AG09319 (cell line): ENCODE measurements at places on chromosomes 4 and X.

- no peak for DNase-seq
Observed at GRCh38 chr4:147780137-147780777, 48.4 kb downstream of the ARHGAP10 start.

GRCh38 chrX:84909151-84909550, 94.5 kb upstream of the APOOL start:
- no peak for DNase-seq

DNA sequence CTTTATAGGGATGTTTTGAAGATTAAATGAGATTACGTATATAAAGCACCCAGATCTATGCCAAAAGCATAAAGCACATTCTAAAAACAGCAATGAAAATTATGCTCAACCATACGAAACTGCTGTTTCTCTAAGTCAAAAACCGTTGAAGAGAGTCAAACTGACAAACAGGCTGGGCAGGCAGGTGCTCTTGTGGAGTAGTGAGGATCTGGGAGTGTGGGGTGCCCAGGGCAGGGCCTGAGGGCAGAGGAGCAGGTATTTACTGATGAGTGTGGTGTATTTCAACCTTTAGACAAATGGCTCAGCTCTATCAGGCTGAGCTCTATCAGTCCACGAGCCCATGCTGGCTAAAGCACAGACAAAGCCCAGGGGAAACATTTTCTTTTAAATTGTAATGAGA, 40.4 kb downstream of the RELL1 start:
- no peak for DNase-seq

DNA sequence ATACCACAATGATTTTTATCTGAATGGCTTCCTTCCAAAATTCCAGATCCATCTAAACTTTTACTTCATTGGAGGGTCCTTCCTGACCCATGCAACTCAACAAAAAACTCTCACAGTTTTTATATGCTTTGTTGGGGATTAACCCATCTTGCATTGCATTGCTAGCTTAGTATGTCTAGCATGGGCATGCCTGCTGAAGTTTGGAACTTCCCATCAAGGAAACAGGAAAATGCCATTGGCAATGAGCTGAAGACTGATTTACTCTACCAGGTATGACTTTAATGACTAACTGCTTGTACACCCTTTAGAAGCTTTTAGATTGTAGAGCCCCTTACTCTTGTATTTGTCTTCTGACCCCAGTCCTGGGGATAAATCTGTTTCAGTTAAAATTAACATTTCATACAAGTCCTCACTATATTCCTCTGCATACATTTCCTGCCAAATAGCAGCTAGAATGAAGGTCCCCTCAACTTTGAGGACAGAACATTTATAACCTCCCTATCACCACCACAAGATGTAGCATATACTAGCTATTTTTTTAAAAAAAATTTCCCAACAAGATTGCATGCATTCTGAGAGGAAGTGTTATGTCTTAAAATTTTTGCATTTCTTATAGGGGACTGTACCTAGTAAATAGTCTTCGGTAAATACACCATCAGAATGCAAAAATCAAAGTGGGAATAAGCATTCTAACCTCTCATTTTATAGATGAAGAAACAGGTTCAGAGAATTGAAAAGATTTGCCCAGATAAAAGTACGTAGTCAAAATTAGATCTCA, 52.5 kb upstream of the ATXN3L start:
- DNase-seq = no peak

DNA sequence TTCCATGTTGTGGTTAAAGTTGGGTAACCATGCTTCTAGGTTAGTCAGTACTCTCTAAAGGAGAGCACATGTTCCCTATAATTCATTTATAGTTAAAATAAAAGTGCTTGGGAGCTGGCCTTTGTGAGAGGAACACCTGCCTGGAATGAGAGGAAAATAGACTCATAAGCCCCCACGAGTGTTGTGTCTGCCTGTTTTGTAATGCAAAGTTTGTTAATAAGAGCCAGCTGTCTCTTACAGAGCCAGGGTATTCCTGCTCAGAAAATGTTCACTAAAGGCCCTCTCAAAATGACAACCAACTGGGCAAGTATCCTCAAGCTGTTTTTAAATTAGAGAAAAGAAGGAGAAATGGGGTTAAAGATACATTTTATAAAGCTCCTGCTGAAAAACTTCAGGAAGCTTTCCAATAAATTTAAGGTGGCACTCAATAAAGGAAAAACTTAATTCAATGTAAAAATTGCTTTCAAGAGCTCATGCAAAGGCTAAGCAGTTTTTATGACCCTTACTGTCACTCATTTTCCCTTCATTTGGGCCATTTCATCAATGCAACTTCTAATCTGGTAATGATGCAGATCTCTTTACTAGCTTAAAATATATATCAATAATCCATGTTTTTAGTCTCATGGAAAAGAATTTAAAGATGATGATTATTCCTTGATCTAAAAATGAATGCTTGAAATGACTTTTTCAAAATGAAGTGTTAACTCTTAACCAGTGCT, 793.6 kb downstream of the STPG2 start:
- no peak for DNase-seq

- no peak for DNase-seq
Observed at GRCh38 chr4:167079762-167080161, 154.5 kb downstream of the SPOCK3 start.

DNA sequence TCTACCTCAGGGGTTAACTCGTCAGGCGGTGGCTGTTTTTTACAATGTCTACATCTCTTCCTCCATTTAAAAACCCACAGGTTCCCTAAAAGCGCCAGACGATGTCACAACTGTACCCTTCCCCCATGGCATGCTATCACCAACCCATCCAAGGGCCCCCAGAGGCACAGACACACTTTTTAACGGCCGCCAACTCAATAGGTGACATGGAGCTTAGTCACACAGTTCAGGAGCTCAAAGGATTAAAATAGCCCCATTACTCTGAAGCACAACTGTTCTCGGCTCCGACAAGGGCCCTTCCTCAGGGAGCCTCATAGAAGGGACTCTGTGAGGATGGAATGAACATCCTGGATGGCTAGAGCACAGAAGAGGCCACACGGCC, 12.4 kb downstream of the SH3KBP1 start:
- no peak for DNase-seq

GRCh38 chrX:78931814-78932213, 13.4 kb upstream of the P2RY10 start:
- DNase-seq = no peak

DNA sequence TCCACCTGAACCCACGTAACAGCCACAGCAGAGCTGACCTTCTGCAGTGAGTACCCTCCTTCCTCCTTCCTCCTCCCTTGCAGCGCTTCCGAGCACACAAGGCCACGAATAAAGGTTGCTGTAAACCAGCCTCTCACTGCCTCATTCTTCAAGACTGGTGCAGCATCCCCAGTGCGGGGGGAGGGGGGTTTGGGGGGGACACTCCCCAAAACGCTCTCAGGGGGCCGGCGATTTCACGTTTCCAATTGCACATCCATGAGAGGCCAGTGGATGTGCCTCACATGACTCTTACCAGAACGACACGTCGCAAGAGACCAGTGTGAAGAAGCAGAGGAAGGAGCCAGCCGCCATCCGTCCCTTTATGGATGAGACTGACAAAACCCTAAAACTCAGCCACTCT, 5.2 kb downstream of the DHRSX start:
- DNase-seq = no peak

GRCh38 chr4:86834901-86835300, 14.3 kb downstream of the SLC10A6 start:
- DNase-seq = no peak

GRCh38 chr4:120916937-120917336, 5.6 kb downstream of the PRDM5 start:
- DNase-seq = no peak

DNA sequence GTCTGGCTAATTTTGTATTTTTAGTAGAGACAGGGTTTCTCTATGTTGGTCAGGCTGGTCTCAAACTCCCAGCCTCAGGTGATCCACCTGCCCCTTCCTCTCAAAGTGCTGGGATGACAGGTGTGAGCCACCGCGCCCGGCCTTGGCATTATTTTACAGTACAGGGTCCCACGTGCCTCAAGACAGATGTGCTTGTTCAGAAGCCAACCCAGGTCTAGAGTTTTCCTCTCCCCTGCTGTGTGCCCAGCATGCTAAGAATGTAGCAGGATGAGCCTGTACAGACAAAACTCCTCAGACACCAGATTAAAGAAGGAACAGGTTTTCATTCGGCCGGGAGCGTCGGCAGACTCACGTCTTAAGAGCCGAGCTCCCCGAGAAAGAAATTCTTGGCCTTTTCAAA, 42.2 kb downstream of the CRLF2 start:
- no peak for DNase-seq

- DNase-seq = no peak
Observed at GRCh38 chr4:183354219-183354618, 32.0 kb upstream of the CLDN24 start.

- DNase-seq = no peak
Observed at GRCh38 chrX:71543316-71543715, 10.4 kb downstream of the OGT start.

GRCh38 chr4:20565075-20565721, 135.1 kb upstream of the PACRGL start:
- DNase-seq = no peak

- no peak for DNase-seq
Observed at GRCh38 chrX:47608130-47608810, 11.4 kb downstream of the SYN1 start.

DNA sequence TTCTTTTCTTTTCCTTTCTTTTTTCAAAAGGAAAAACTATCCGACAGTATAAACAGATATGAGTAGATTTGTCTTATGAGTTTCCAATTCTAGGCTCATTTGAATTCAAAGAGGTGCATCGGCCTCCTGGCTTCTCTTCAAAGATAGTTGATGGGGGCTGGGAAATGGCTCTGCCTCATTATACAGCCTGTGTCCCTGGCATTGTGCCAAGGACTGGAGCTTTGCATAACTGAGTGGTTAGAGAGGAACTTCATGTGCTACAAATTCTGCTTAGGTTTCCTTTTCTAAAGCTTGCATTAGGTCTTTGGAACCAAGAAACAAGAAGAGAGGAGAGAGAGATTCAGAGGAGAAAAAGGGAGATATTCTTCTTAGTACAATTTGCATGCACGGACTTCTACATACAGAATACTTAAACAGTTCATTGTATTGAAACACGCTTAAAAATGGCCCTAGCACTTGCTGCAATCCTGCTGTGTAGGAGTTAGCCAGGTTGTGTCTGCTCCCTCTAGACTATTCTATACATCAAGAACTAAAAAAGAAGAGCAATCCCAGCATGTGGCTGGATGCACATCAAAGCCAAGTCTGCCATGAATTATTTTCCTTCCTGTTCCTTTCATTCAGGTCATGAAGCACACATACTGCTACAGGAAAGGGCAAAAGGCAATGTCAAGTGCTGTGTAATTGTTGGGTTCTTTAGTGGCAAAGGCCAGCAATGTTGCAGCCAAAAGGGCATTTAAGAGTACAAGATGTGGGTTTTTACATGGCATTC, 70.9 kb downstream of the INTS12 start:
- DNase-seq = no peak

- no peak for DNase-seq
Observed at GRCh38 chr4:37358748-37359147, 114.2 kb downstream of the NWD2 start.

DNA sequence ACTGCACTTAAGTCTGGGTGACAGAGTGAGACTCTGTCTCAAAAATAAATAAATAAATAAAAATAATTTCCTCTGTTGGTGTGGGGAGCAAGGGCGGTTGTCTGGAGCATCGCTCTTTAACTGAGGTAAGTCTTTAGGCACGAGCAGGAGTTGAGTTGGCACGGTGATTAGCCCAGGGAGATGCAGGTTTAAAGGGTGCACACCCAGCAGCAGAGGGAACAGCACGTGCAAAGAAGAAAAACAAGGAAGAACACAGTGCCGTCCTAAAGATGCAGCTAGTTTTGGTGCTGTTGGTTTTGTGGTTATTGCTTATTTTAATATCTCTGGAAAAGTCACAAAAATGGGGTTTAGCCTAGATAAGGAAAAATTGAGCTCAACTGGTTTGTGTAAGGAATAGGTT, 87.8 kb downstream of the DHX15 start:
- no peak for DNase-seq

DNA sequence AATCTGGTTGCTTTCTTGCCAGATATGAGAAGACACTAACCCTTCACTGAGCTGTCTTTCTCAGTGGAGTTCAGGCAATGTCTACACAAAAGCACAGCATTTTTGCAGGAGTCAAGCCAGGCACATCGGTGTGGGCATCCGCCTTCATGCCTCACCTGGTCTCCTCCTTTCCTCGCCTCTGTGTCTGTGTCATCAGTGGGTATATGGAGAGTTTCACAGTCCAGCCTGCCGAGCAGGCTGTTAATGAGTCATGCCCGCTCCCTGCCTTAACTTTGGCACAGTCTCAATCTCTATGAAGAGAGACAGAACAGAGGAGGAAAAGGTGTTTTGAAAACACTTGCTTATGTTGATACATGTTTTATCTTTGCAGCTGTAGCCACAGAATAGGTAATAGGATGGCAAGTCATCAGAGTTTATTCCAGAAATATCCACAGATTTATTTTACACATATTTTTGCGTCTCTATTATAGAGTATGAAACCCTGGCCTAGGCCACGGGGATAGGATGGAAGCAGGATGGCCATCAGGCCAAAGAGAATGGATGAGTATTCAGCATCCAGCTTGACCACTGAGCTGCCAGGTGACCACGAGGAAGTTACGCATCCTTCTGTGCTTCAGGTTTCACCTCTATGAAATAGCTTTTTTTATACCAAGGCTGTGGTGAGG, 32.8 kb upstream of the MAML3 start:
- DNase-seq = no peak

GRCh38 chr4:99438405-99438780, 3.3 kb upstream of the ADH7 start:
- DNase-seq = peak; percentile 25

DNA sequence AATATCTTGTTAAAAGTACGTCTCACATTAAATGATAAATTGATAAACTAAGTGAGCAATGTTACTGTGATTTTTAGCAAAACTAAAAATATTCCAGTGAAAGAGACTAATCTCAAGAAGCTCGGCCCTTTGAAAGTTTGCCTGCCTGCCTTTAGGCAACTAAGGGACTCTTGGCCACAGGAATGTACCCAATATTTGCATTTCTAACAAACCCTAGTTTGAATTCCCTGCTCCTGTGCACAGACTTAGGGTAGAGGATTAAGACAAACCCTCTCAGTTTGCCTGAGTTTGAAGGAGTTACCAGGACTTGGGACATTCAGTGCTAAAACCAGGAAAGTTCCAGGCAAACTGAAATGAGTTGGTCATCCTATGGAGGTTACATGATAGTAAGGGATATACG, 157.1 kb downstream of the SCFD2 start:
- DNase-seq = no peak

DNA sequence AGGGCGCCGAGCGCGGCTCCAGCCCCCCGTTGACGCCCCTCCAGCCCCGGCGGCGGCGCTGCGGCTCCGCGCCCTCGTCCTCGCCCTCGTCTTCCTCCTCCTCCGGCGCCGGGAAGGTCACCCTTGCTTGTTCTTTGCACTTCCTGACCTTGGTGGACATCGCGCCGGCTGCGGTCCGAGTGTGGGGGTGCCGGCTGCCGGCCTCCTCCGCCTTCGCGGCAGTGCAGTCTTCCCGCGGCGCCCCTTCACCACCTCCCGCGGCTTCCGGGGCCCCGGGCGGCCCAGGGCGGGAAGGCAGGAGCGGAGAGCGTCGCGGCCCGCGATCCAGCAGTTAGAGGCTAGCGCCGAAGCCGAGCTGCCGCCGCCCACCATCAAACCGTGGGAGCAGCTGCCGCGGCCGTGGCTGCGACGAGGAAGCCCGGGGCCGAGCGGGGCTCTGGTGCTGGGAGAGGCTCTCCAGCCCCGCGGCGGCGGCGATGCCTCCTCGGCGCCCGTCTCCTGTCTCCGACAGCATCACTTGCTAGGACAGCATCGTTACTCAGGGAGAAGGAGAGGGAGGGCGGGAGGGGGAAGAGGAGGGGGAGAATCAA, at the start of gene TRPC3:
Gene TRPC3, minus strand, starts transcription at position 540 of the 590 bp plus-strand sequence. Its CDS starts 380 bp downstream, at position 160.
- no peak for DNase-seq
